NCI-H774 (cell line): ENCODE measurements at places on chromosomes 3 and 15.

- DNase-seq, result peak; percentile 54
Measured at GRCh38 chr3:12588039-12589009, 31.4 kb downstream of the MKRN2 start.

GRCh38 chr3:155185631-155186071 is 105.5 kb downstream of the MME start:
- DNase-seq, result no peak

GRCh38 chr15:88202231-88202630 is 54.3 kb downstream of the NTRK3 start:
- DNase-seq, result no peak

- no peak for DNase-seq
Measured at GRCh38 chr3:148847351-148847750, 17.7 kb upstream of the CPA3 start.

GRCh38 chr3:170414202-170414663 is 4.4 kb upstream of the CLDN11 start:
- DNase-seq, result peak; percentile 80

DNA sequence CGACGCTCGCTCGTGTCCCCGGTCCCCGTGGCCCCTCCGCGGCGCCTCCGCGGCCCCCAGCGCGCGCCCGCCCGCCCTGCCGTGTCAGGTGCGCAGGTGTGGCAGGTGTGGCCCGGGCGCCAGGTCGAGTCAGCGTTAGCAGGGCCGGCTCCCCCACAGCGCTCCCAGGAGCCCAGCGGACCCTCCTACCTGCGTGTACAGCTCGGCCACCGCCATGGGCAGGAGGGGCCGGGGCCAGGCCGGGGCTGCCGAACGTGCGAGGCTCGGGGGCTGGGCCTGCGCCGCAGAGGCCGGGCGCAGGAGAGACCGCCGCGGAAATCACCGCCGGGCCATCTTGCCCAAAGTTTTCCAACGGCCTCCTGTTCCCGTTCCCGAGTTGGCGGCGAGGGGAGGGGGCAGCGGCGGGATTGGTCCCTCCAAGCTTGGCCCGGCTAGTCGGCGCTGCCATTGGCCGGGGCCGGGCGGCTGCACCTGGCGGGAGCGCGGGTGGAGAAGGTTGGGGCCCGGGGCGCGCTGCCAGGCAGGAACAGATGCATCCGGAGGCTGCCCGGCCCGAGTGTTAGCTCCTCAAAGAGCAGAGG is at the start of gene MYO5C:
TSS of gene MYO5C (minus strand) at position 384 of the 581 bp plus-strand sequence. CDS start at position 216, 168 bp downstream.
- DNase-seq, result peak; percentile 89
